ENCODE measurements at places on chromosomes 6 and 20. TPM values are rescaled to one million over a fixed set of nuclear protein-coding genes. Genes with fewer than 3 reads are reported as not detected.

Gene MYH7B
- total RNA-seq, result not detected

Gene FAXC
- total RNA-seq, result 0.14 TPM

Gene PHF10
- 26.6 TPM for total RNA-seq

Gene SPACA1
- total RNA-seq, result not detected

Gene WASF1
- total RNA-seq, result 13.1 TPM

Gene THBS2
- 169 TPM for total RNA-seq

Gene FAM184A
- total RNA-seq, result under 0.01 TPM

Gene ERVFRD-1
- total RNA-seq, result 0.22 TPM

Gene PGC
- total RNA-seq, result not detected

Gene TREM1
- 0.29 TPM for total RNA-seq

Gene ETV7
- 0.29 TPM for total RNA-seq

Gene TRIM38
- total RNA-seq, result 9.4 TPM

Gene LINC00237
- not detected for total RNA-seq

Gene RAB44
- under 0.01 TPM for total RNA-seq

Gene ADGRG6
- 35.4 TPM for total RNA-seq

Gene KCNK16
- total RNA-seq, result not detected

Gene TOX2
- 10.5 TPM for total RNA-seq

Gene MAP1LC3A
- 14.5 TPM for total RNA-seq

Gene TTK
- 54.8 TPM for total RNA-seq
